ENCODE measurements at places on chromosomes 7 and 10.

DNA sequence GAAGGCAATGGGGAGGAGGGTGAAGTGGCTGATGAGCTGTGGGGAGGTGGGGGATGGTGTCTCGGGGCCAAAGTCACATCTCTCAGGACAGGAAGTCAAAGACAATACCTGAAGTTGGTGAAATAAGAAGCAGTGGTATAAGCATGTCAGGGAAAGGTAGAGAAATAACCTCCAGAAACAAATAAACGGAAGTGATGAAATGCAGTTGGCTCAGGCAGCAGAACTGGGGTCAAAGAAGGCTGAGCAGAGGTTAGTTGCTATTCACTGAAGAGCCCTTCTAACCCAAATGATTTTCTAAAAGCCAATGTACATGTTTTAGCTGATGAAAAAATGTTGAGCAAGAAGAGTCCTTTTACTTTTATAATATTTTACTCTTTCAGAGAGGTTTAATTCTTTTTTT lies 78.6 kb upstream of the ADRB1 start:
- DNase-seq = no peak

GRCh38 chr7:101814081-101814990 lies 3.1 kb upstream of the CUX1 start:
- peak; percentile 26 for DNase-seq

DNA sequence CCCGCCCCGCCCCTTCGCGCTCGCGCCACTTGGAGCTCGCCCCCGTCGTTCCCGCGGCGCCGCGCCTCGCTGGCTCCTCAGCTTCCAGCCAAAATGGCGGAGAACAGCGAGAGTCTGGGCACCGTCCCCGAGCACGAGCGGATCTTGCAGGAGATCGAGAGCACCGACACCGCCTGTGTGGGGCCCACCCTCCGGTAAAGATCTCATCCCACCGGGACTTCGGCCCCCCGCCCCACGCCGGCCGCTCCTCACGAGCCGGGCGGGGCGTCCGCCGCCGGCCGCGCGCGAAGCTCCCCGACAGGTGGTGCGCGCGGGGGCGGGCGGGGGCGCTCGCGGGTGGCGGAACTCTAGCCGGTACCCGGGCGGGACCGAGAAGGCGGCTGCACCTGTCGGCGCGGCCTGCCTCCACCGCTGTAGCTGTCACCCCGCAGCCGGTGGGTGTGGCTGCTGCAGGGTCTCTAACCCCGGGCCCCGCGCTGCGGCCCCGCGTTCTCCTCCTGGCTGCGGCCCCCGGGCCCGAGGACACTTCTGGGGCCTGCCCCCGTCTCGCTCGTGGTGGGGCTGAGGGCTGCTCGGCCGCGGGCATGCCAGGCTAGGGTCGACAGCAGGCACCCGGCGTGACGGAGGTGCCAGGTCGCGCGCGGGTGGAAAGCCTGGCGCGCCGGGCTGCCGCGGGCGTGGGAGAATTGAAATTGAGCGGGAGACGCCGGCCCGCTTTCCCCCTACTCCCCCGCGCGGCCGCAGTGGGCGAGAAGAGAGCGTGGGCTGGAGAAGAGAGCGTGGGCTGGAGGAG lies at the start of gene EXOC6:
EXOC6 (plus strand) TSS at position 80 of the 793 bp plus-strand sequence; CDS start at position 94, 14 bp downstream.
- peak; percentile 69 for DNase-seq

DNA sequence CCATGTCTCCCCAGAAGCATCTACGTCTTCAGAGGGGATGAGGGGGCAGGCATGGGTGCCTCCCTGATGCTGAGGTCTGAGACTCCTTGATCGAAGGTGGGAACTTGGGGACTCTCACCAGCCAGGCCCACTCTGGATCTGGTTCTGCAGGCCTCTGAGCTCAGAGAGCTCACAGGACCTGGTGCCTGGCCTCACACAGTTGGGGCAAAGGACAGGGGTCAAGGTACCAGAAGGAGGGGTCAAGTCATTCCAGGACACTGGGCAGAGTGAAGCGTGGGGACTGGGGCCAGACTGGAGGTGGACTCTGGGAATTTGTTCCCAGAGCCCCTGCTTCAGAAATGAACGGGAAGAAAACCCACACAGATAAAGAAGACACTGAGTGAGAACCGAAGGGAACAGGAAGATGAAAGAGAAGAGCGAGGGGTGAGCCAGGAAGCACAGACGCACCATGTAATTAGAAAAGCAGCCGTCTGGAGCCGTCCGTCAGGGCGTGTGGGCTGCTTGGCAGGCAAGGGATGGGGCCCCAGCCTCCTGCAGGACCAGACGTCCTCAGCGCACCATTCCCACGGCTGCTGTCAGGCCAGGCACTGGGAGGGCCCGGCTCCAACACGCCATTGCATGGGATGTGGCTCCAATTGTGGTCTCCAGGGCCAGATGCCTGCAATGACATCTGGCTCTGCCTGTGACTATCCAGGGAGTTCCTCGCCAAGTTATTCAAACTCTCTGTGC lies 47.7 kb downstream of the ZCCHC24 start:
- DNase-seq = no peak

DNA sequence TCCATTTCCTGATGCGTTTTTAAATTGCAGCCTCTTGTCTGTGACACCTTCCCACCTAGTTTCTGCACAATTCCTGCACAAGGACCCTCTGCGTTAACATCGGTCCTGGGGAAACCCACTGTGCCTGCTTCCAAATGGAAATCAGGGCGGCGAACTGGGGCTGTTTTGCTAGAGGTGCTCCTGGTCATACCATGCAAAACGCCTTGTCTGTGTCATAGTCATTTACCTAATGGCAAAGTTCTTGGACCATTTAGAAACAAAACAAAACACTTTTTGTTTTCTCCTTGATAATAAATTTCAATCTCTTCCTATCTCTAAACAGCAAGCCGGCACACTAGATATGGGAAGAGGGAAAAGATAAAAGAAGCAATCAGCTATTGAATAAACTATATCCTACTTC lies 206.9 kb upstream of the KLF14 start:
- no peak for DNase-seq

DNA sequence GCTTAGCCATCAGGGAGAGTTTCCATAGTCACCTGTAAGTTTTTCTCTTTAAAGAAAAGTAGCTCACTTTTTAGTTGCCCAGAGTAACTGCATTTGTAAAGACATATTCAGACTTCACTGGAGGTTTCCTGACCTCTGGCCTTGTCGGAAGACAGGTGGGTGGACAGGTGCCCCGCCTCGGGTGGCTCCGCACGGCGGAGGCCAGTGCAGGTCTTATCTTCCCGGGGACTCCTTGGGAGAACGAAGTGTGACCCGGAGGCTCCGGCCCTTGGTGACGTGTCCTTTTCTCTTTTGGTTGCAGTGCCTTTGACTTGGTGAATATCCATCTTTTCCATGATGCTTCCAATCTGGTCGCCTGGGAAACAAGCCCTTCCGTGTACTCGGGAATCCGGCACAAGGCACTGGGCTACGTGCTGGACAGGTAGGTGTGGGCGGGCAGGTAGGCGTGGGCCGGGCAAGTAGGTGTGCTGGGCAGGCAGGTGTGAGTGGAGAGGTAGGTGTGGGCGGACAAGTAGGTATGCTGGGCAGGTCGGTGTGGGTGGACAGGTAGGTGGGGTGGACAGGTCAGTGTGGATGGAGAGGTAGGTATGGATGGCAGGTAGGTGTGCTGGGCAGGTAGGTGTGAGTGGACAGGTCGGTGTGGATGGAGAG lies 75.8 kb downstream of the NKX6-2 start:
- no peak for DNase-seq

DNA sequence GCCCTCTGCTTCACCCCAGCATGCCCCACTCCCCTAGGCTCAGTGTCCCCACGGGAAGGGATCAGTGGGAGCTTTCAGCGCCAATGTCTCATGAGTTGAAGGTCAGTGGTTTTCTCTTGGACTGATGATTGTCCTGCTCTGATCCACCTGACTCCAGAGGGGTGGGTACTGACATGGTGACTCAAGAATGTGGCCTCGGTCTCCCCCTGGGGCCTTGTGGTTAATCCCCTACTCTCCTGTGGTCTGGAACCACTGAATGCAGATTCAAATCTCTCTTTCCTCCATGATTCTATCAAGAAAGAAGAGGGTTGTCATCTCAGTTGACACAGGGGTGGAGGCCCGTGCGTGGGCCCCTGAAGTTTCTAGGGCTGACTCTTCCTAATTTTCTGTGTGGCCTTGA lies 176.9 kb downstream of the RPS24 start:
- no peak for DNase-seq

DNA sequence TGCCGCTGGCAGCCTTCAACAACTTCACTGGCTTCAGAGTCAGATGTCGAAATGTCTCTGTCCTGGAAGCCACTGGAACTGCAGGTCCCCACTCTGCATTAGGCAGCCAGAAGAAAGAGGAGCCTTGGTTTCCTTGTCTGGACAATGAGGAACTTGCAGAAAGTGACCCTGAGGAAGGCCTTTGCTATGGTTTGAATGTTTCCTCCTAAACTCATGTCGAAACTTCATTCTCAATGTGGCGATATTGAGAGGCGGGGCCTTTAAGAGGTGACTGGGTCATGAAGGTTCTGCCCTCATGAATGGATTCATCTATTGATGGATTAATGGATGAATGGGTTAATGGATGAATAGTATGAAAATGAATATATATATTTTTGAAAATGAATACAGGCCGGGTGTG lies 61.6 kb upstream of the GPR26 start:
- no peak for DNase-seq

DNA sequence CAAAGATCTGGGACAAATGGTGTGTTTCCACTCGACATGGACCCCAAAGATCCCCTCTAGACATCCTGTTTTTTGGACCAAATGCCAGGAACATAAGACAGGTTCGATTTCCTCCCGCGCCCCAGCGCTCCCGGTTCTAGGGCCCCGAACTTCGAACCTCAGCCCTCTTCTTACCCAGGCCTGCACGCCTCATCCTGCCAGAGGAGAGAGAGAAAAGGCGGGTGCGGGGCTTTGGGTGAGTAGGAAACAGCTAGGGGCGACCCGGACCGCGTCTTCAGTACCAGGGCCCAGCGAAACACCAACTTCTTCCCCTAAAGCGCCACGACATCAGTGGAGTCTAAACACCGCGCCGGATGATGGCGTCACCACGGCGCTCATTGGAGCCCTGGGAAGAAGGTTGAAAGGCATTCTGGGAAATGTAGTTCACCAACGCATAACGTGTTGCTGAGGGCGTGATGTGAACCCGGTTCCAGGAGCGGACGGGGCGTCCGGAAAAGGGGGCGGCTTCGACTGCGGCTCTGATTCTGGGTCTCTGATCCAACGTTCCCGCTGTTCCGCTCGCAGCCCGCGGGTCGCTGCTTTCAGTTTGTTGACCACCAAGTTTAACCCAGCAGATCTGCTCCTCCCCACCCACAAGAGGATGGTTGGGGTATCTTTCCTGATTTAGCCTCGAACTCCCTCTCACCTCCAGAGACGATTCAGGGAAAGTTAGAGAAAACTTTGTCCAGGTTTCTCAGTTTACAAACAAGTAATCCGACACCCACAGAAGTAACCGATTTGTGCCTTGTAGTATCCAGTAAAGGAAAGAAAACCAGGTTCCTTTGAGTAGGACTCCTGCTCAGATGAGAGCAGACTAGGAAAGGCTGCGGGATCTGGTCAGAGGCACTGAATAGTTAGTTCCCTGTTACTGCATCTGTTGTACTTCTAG lies at the start of gene BET1:
BET1 (minus strand) TSS at position 332 of the 928 bp plus-strand sequence; CDS start at position 193, 139 bp downstream.
- peak; percentile 85 for DNase-seq

- DNase-seq = no peak
Measured at GRCh38 chr7:157652954-157653826, 316.4 kb downstream of the DNAJB6 start.

GRCh38 chr10:28892818-28893547 lies 215.7 kb downstream of the BAMBI start:
- no peak for DNase-seq

- DNase-seq = no peak
Measured at GRCh38 chr10:132608511-132609195, 71.1 kb downstream of the INPP5A start.

DNA sequence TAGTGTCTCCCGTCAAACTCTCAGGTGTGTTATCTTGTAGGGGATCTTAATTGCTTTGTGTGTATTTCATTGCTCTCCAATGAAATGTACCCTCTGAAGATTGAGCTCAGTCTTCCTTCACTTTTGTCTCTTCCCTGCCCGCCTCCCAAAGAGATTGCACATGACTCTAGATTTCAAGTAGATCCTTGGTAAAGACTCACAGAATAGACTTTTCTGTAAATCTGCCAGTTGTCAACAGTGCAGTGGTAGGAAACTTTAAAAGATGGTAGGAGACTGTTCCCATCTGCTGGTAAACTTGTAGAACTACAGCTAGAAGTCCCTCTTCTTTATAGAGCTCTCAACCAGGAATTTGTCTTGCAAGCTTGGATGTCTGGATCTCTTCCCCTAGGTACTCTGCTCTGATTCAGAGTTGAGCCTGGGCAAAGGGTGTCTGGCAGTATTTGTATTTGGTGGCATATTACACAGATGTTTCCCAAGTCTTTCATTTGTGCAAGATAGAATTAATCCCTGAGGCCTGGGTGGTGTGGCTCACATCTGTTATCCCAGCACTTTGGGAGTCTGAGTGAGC lies 9.6 kb downstream of the CCL26 start:
- no peak for DNase-seq

DNA sequence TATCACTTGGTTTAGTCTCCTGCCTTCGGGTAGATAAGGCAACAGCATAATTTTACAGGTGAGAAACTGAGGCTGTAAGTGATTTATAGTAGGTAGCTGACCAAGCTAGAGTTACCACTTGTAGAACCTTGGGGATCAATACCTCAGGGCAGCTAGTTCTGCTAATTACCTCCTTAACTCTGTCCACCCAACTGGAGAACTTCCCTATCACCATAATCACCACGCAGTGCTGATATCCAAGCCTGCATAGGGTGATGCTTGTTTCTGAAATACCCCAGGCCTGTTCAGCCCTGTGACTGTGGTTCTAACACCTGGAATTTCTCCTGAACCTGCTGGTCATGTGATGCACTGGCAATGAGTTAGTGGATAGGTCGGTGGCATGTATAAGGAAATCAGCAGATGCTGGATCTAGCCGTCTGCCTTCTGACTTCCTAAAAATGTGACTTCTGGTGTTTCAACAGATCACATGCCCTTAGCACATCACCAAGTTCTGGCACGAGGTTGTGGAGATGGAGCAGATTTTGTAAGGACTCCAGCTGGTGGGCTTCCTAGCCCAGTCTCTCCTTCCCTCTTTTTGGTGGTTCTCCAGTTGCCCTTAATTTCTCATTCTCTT lies 15.3 kb downstream of the PLAU start:
- no peak for DNase-seq

DNA sequence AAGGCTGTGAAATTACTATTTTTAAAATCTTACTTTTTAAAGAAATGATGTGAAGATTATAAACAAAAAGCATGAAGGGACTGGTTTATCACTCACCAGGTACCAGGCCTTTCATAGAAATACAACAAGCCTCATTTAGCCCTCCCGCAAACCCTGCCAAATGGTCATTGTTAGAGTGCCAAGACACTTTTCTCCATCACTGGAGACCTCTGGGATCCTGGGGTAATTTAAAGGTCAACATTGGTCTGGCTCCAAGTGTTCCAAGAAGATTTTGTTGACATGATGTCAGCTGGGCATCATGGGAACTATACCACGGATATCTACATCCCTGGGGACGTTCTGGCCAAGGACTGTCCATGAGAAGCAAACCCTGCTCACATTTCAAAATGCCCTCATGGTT lies 138.0 kb upstream of the FRMD4A start:
- DNase-seq = no peak

DNA sequence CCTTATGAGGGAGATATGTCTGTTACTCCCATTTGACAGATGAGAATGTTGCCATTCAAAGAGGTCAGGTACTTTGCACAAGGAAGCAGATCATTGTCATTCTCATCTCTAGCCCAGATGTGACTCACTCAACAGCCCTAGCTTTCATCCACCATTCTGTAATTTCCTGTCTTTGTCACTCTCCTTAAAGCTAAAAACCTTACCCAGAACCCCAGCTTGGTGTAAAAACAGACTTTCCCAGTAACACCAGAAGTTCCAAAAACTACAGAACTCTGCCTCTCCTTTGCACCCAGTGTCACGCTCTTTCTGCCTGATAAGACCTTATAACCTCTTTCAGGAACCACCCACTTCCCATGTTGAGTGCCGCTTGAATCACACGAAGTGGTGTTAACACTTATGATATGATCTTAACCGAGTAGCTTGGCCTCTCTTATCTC lies 89.1 kb upstream of the SP4 start:
- DNase-seq = peak; percentile 7
